ENCODE measurements at places on chromosomes 1 and 21. TPM values are rescaled to one million over a fixed set of nuclear protein-coding genes. Genes with fewer than 3 reads are reported as not detected.

Gene OSCP1
- polyA plus RNA-seq = 5.7 TPM

- no peak for DNase-seq
Observed at GRCh38 chr21:37656899-37657298, 259.4 kb downstream of the KCNJ6 start.

- no peak for DNase-seq
Observed at GRCh38 chr1:173043253-173043652, 7.5 kb downstream of the TNFSF18 start.

DNA sequence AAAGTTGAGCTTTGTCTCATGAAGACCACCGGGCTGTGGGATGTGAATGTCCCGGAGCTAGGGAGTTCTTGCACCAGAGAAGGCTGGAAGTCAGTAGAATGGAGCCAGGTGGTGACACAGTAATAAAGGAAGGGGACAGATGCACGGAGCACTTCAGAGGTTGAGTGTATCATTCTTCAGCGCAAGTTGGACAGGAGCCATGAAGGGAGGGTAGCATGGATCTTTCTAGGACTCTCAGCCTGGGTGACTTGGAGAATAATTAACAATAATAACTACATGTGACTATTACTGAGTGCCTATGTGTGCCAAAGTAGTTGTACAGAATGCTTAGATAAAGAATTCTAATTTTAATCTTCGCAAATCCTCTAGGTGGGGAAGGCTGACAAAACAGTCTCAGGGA, 258.7 kb upstream of the AJAP1 start:
- DNase-seq = no peak

All from muscle of back (tissue), 13 donors.